Glomerular endothelial cell (primary cell): ENCODE measurements at places on chromosomes 6 and 20.

GRCh38 chr6:24927985-24928745, 7.6 kb downstream of the RIPOR2 start:
- no peak for DNase-seq

DNA sequence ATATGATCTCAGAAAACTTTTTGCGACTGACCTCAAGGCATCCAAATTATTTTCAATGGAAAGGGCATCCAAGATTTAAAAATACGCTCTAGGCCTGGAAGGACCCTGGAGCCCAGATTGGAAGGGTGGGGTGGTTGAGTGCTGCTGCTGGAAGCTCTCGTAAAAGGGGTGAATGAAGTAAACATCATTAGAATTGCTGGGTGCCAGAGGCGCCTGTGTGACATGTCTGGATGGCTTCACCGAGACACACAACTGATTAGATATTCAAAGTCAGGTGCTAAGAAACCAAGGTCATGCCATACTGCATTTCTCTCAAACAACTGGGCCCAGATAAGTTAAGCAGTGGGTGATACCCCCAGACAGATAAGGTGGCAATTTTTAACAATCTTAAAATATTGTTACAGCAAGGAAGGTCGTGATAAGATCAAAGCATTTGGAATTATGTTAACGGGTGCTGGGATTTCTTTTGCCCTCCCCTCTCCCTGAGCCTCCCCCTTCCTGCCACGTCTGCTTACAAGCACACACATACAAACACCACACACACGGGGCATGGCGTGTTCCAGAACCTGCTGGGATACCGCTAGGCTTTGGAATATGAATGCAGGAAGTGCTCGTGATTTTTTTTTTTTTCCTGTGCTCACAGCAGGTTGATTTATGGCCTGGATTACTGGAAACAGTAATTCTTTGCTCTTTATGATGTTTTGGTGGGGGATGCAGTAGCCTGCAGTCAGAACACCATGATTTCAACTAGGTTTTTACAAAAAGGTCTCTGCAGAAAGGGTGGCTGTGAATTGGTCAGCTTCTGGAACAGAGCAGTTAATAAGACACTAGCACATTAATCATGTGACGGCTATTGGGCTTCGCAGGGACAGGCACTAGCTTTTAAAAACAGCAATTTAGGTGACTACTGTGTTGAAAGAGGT, 551.2 kb downstream of the QKI start:
- peak; percentile 72 for DNase-seq

GRCh38 chr6:142440600-142441293, 138.9 kb downstream of the ADGRG6 start:
- DNase-seq = no peak

- DNase-seq = no peak
Observed at GRCh38 chr6:130776287-130776925, 50.8 kb upstream of the SMLR1 start.

DNA sequence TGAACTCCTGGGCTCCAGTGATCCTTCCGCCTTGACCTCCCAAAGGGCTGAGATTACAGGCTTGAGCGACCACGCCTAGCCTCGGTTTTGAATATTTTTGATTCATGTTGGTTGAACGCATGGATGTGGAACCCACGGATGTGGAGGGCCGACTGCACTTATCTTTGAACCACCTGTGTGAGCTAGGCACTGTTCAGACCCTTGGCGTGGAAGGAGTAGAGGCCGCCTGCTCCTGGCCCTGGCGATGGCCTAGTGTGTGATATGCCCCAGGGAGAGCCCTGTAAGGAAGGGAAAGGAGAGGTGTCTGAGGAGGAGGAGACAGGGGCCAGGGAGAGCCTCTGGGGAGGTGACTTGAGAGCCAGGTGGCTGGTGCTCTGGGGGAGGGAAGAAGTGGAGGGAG, 64.3 kb downstream of the BCAS4 start:
- no peak for DNase-seq

GRCh38 chr6:158958504-158959386, 41.3 kb downstream of the RSPH3 start:
- no peak for DNase-seq

- no peak for DNase-seq
Observed at GRCh38 chr20:4800676-4801449, 79.2 kb downstream of the PRND start.

GRCh38 chr6:143806282-143807102, 36.6 kb upstream of the LTV1 start:
- no peak for DNase-seq

DNA sequence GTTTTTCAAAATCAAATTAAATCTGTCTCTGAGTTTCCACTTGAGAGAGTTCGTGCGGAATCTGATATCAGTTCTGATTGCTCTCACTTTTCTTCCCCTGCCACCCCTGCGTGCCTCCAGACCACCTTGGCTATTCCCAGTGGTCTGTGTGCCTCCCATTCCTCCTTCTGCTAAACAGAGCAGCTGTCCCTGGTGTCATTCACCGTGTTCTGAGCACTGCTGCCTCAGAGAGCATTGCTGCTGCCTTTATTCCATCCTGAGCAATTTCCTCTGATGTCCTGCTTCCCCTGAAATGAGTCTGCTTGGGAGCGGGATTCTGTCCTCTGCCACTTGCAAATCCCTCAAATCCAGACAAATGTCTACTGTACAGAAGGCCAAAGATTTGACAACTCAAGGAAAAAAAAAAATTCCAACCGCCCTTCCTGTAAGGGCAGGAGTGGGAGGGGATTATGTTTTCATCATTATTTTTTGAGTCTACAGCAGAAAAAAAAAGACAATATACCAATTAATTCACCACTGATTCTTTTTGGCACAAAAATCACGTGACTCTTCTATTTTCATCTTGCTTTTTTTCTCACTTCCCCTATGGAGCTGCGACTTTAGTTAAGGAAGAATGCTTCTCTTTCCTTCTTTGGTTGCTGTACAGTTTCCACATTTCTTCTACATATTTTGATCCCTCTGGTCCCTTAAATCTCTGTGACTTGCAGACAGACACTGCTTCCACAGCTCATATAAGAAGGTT, 833.0 kb downstream of the EPHA7 start:
- no peak for DNase-seq

DNA sequence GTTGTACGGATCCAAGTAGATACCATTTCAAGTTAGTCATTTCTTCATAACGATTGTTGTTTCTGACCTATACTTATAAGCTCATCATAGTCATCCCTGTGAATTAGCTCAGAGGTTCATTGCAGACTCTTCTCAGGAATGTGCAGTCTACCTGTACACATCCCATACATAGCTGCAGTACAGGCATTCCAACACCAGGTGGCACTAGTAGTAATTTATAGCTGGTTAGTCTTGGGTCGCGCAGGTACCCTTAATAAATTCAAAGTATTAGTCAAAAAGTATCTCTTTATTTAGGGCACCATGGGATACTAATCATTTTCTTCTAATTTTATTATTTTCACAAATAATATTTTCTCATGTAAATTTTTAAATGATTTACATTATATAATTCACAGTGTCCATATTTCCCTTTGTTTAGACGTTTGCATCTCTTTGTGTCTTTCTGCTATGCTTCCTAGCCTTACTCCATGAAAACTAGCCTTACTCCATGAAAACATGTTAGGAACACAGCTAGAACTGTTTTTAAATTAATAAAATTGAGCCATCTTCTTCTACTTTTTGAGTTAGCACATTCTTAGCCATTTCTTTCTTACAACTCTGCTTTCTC, 128.6 kb upstream of the FAM83B start:
- peak; percentile 33 for DNase-seq

GRCh38 chr6:55100686-55101085, 73.6 kb upstream of the HCRTR2 start:
- no peak for DNase-seq

GRCh38 chr6:140931581-140931980, 1201.1 kb upstream of the GJE1 start:
- no peak for DNase-seq

DNA sequence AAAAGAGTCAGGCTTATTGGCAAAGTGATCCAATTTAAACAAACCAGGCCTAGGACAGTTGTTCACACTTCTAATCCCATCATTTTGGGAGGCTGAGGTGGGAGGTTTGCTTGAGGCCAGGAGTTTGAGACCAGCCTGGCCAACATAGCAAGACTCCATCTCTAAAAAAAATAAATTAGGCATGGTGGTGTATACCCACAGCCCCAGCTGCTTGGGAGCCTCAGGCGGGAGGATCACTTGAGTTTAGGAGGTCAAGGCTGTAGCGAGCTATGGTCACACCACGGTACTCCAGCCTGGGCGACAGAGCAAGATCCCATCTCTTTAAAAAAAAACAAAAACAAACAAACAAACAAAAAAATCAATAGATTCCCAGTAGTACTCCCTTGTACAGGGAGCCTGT, 86.8 kb downstream of the SASH1 start:
- DNase-seq = no peak

- DNase-seq = peak; percentile 18
Observed at GRCh38 chr6:12208190-12208589, 82.0 kb upstream of the EDN1 start.

DNA sequence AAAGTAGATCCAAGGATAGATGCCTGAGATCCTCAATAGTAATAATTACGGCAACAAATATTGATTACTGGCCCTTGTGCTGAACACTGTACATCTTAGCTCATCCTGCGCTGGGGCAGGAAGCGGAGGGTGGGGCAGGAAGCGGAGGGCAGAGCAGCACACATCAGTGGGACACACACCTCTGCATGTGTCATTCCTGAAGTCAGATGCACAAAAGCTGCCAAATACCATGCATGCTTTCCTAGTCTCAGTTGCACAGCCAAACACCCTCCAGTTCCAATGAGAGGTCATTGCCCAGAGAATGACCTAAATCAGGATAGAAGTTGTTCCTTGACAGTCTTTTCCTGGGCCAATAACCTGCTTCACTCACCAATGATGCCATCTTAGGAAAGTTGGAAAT, 74.4 kb upstream of the FOXC1 start:
- DNase-seq = no peak

- peak; percentile 55 for DNase-seq
Observed at GRCh38 chr6:165636402-165637048, 26.5 kb downstream of the PDE10A start.

DNA sequence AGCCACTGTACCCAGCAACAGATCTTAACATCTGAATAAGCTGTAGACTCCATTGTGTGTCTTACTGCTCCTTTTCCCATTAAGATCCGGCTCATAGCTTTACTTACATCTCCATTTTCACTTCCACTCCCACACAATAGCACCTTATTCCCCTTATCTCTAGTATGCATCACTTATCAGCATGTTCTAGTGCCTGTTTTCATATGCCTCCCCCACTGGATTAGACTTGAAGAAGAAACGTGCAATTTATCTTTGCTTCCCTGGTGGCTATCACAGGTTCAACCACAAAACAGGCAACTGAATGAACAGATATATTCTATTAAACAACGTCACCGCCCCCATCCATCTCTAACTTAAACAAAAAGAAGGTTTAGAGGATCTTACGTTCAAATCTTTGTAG, 12.1 kb downstream of the SSR1 start:
- no peak for DNase-seq

- DNase-seq = no peak
Observed at GRCh38 chr6:35465646-35466045, 2.6 kb upstream of the RPL10A start.

GRCh38 chr6:31541658-31542521, at the start of gene DDX39B:
Gene DDX39B (minus strand): TSS chr6:31542003. CDS start chr6:31540532, 1,471 bp downstream.
- peak; percentile 92 for DNase-seq

DNA sequence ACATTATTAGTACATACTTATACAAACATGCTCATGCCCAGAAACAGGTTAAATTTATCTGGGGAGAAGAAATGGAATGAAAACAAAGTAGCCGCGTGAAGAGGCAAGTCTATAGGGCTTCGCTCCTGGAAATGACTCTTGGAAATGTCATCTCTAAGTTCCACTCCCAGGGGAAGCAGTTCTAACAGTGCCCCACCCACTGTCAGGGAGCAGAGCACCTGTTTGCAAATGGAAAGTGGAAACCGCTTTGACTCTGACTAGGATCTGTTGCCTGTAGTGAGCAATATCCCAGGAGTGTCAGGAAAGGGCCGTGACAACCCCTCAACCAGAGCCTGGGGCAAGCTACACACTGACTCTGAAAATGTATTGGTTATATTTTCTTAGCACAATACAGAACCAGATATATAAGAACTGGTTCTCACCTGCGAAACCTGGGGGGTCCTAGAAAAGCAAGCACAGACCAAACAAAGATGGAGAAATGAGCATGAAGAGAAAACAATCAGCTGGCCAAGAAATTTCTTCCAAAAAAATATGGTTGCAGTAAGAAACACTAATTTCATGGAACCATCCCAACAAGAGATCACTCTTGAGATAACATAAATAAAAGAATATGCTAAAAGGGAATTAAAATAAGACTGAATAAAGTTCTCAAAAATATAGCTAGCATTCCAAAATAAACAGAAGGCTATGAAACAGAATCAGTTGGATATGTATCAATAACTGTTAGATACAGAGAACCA, 47.5 kb upstream of the CRISP1 start:
- DNase-seq = no peak

DNA sequence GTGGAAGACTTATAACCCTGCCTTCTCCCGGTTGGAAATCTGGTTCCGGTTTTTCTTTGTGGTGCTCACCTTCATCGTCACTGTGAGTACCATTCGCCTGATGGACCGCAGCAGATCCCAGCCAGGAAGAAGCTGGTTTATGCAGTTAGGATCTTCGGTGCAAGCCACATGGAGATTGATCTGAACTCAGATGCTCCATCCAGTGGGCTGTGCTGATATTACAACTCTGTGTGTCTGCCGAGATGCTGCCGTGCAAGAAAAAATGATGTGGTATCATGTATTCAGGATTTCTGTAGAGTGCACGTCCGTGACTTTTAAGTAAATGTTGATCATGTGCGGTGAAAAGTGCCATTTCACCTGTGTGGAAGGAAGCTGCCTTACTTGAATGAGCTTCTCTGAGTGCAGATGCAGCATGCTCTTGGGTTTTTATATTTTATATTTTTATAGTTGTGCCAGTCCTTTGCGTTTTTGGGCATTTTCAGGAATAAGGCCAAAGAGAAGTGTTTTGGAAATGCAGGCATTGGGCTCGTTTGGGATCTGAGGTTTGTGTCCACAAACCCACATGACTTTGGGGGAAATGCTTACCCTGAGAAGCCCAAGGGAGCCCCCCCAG, 39.2 kb downstream of the DYNLT1 start:
- peak; percentile 47 for DNase-seq

DNA sequence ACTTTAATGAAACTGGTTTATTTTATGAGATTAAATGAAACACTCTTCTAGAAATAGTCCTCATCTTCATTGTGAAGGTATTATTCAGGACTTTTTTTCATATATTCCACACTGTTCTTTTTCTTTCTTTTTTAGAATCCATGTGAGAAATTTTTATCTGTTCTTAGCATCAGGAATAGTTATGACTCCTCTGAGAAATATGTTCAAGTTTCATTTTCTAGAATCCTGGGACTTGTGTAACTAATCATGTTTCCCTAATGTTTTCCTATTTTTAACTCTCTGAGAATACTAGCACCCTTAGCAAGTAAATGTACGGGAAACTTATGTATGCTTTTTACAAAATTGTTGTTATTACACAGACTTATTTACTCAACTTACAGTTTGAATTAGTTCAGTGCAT, 407.8 kb downstream of the CBLN4 start:
- DNase-seq = no peak

DNA sequence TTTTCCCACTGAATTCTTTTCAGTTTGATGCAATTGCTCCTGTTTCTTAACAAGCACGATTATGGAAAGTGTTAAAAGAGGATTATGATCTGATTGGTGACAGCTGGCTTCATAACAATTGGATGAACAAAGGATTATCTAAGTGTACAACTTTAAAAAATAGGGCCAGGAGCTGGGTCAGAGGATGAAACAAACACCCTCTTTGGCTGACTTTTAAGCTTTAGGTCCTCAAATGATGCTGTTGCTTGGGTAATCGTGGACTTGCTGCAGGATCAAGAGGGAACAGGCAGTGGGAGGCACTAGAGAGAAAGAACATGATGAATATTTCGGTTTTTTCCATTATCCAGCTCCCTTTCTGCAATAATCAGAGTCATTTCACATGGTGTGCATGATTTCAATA, 35.5 kb upstream of the TMX4 start:
- DNase-seq = no peak
